ENCODE measurements at places on chromosomes 6 and 20.

GRCh38 chr20:15806105-15806504 is 767.1 kb downstream of the KIF16B start:
- no peak for DNase-seq

DNA sequence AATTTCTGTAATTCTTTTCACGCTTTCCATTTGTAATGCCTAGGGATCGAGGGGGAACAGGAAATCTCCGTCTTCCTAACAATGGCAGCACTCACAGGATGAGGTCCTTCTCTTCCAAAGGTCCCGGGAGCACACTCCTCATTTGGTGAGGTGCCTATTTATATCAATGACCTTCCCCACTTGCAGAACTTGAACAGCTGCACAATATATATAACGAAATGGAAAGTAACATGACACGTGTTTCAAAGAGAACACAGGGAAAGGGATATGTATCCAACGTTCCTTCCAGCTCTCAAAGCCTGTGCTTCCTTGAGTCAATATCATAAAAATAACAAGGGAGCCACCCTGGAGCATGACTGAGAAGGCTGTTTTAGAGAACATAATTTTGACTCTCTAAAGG is 78.6 kb upstream of the RBM24 start:
- no peak for DNase-seq

- DNase-seq, result no peak
These were observed 643.2 kb downstream of the DHX35 start for GRCh38 chr20:39605361-39605760.

DNA sequence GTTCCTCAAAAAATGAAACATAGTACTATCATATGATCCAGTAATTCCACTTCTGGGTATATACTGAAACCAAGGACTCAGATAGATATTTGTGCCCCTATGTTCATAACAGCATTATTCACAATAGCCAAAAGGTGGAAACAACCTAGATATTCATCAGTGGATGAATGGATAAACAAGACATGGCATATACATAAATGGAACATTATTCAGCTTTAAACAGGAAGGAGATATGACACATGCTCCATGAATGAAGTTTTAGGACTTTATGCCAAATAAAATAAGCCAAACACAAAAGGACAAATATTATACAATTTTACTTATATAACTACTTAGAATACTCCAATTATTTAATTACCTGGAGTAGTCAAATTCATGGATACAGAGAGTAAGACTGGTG is 16.4 kb downstream of the PLCB1 start:
- DNase-seq, result no peak
